ENCODE measurements at places on chromosomes 16 and 17.

DNA sequence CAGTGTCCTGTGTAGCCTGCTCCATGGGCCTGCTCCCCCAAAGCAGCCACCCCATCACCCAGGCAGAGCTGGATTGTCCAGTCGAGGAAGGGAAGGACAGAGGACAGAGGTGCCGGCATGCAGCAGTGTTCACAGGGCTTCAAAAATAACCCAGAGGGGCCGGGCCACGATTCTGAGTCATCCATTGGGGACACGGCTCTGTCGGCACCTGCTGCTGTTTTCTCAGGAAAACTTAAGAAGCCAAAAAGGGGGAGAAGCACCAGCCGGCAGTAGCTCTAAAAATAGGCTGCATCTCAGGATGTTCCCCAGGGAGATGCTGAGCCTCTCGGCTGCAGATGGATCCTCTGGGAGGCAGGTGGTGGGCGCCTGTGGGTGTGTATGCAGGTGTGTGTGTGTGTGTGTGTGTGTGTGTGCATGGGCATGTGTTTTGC lies 1.6 kb downstream of the CA7 start:
- no peak for DNase-seq

DNA sequence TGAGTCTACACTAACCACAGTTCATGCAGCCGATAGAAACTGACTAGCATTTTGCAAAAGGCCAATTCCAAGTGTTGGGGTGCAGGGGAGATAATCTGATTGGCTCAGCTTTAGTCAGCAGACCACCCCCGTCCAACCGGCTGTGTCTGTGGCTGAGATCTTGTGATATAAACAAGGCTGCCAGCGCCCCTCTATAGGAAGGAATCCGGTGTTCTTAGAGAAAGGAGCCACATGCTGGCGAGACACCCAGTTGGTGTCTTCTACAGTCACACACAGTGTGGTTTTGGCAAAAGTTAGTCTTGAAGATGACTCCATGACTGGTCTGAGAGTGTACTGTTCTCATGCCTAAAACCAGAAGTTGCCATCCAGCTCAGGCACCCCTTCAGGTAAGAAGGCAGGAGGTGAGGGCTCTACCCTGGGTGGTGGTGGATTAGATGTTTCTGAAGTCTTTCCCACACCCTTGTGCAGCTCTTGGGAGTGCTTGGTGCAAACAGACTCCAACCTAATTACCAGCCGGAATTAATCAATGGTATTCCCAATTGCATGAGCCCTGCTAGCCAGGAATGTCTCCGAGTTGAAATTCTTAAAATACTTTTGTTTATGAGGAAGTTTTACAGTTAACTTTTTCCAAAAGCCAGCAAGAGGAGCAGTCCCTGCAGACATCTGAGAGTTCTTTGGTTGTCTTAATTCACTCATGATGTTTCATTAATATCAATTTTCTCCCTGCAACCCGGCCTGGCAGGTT lies 172.3 kb upstream of the IRX6 start:
- no peak for DNase-seq

DNA sequence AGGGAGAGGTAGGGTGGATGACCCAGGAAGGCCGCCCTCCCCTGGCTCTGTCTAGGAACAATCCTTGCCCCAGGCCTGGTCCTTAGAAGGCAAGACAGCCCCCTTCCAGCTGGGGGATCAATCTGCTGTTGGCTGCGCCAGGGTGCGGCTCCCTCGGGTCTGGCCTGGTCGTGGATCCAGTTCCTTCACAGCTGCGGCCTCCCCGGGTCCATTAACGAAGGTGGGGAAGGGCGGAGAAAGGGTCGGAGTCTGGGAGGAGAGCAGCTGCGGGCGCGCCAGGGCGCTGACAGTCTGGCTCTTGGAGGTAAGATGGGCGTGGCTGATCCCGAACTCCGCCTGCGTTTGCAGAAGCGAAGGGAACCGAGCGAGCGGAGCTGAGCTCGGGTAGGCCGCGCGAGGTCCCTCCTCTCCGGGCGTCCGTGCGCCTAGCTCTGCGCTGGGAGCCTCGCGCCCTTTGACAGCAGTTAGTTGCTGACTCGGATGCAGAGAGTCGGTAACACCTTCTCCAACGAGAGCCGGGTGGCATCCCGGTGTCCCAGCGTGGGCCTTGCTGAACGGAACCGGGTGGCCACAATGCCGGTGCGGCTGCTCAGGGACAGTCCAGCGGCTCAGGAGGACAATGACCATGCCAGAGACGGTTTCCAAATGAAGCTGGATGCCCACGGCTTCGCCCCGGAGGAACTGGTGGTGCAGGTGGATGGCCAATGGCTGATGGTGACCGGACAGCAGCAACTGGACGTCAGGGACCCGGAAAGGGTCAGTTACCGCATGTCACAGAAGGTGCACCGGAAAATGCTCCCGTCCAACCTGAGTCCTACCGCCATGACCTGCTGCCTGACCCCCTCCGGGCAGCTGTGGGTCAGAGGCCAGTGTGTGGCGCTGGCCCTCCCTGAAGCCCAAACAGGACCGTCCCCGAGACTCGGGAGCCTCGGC lies at the start of gene HSPB9:
Gene HSPB9 (plus strand): TSS at position 434 of the 933 bp plus-strand sequence. CDS start 47 bp downstream, at position 481.
- DNase-seq = no peak

- DNase-seq = no peak
Observed at GRCh38 chr16:3988011-3988410, 107.5 kb upstream of the CREBBP start.

GRCh38 chr17:45284176-45285140 lies 22.6 kb upstream of the SPATA32 start:
- no peak for DNase-seq

- no peak for DNase-seq
Observed at GRCh38 chr17:17985153-17985552, 12.5 kb downstream of the DRC3 start.

DNA sequence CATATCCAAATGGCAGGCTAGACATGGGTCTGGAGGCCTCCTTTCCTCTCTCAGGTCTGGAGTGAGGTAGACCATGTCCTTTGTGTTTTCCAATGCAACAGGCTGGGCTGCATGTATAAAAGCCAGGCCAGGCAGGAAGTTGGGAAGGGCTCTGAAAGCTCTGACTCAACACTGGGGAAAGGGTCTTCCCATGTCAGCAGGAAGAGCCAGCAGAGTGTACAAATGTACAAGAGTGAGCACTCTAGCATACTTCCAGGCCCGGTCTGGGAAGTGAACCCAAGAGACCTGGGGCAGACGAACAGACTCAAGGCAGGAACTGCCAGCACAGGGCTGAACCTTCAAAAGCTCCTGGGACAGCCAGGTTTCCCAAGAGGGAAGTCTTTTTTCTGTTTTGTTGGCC lies 7.0 kb downstream of the ATPAF2 start:
- DNase-seq = no peak

DNA sequence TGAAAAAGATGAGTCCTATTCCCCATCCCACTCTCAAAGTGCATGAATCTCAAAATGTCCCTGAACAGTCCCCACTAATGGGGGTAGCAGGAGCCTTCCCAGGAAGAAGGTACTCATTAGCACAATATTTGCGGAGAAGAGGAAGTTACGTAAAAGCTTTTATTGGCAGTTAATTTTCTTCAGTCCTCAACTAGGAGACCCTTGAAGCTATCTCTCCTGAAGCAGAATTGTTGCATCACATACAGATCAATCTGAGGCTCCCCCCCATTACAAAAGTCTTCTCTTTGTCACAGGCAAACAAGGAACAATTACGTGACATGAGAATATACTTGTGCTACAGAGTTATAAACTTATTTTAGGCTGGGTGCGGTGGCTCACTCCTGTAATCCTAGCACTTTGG lies 14.2 kb downstream of the SLFN12L start:
- DNase-seq = no peak

GRCh38 chr17:44183024-44183423 lies 3.7 kb upstream of the TMUB2 start:
- DNase-seq = no peak

DNA sequence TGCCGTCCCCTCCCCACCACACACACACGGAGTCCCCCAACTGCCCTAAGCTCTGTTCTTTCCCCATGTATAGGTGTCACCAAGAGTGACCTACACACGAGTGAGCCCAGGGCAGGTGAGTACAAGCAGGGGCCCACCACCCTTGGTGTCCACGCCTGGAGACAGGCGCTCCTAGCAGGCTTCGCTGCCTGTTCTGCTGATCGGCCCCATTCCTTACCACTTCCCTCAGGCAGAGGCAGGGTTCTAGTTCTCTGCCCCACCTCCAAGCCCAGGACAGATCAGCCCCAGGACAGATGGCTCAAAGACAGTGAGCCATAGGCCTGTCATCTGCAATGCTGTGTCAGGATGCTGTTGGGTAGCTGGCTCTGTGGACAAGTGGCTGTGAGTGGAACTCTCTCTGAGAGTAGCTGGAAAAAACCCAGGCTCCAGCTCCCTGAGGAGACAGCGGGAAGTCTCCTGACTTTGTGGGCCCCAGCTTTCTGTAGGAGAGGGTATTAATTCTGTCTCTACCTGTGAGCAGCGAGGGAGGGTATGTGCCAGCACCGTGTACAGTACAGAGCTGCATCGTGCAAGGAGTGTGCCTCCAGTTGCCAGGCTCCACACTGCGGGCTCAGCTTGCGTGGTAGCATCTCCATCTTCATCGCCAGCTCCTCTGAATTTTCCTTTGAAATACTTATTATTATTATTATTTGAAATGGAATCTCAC lies 897 bp downstream of the TP53I13 start:
- no peak for DNase-seq

DNA sequence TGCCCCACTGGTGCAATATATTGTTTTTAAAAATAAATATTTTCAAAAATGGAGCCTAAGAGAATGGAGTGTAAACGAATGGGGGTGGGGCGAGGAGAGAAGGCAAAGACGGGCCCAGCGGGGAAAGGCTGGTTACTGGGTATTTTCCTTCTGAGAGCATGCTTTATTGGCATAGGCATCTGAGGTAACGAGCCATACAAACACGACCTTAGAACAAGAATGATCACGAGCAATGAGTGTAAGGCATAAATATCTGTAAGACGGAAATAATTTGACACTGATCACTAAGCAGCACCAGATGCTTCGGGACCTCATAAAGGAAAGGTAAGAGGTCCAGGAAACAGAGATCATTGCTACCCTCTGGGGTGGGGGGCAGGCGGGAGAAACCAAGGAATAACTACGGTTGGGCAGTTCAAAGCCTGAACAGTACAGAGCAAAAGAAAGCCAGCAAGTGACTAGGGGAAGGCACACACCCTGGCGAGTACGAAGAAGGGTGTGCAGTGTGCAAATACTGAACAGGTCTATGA lies 959 bp downstream of the SSH2 start:
- DNase-seq = peak; percentile 54

GRCh38 chr17:79295307-79295706 lies 220.7 kb downstream of the ENGASE start:
- DNase-seq = no peak

GRCh38 chr17:50498021-50498874 lies 10.0 kb upstream of the MYCBPAP start:
- DNase-seq = no peak

DNA sequence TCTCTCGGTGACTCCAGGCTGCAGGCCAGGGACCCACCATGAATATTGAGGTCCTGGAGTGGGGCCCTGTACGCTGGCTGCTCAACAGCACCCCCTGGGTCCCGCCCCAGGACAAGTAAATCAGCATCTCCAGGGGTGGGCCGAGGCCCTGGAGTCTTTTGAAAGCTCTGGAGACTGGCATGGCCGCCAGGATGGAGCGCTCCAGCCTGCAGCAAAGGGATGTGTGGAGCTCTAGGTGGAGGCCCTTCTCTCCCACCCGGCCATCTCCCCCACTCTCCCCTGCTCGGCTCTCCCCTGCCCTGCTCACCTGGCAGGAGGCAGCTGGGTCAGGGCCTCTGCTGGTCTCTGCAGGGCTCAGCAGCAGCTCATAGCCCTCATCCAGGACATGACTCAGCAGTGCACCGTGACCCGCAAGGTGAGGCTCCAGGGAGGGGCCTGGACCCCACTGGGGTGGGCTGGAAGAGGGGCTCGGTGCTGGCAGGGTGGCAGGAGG lies 16.6 kb downstream of the SGSH start:
- DNase-seq = no peak

DNA sequence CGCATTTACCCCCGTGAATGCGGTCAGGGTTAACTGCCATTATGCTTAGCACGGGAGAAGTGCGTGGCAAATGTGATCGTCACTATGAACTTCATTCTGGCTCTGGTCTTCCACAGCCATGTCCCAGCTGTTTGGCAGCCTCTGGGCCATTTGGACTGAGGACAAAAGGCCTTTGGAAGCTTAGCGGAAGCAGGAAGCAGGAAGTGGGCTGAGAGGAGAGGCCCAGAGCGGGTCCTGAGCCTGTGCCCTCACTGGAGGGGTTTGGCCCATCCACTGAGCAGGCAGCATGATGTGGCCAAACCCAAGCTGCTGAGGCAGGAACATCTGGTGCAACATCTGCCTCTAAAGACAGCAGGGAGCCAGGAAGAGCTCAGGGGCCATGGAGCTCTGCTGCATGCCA lies 345.9 kb downstream of the C16orf95 start:
- peak; percentile 76 for DNase-seq

DNA sequence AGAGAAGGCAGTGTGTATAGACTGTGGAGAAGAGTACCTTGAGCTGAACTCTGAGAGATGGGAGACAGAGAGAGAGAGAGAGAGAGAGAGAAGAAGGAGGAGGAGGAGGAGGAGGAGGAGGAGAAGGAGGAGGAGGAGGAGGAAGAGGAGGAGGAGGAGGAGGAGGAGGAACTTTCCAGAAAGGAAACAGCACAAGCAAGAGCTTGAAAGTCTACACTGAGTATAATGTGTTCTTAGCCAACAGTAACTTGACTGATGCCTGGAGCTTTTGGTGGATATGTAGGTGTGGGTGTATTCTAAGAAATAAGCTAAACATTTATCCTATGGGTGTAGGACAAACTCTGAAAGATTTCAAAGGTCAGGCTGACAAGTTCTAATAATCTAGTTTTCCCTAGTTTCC lies 116.4 kb downstream of the SNX11 start:
- DNase-seq = no peak

DNA sequence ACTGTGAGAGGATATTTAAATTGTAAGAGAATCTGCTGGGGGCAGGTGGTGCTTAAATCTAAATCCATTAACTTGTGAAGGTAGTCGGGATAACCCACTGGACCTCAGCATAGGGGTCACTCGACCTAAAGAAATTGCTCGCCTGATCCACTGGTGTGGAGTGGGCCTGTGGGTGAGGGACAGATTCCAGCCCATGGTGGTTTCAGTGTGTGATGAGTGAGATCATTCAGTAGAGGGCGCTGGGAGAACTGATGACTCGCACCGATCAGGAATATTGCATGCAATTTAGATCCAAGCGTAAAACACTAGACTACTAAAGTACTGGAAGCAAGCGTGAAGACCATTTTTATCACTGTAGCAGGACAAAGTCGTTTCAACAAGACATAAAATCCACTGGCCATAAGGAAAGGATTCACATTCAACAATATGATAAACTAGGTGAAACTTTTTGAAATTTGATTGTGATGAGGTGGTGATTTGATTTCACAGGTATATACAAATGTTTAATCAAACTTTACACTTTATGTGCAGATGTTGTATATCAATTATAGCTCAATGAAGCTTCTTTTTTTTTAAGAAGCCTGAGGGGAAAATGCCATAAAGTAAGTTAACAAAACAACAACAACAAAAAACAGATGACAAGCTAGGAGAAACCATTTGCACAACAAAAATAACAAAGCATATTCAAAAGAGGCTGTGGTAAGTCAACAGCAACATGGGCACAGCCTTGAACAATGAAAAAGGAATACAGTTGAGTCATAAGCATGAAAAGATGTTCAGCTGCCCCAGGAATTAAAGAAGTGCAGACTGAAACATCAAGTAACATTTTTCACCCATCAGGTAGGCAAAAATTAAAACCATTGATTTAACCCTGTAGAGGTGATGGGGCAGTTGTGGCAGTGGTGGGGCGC lies 7.5 kb upstream of the TMEM170A start:
- peak; percentile 55 for DNase-seq
